Activated CD4-positive, alpha-beta T cell treated with anti-CD3 and anti-CD28 coated beads for 36 hours (primary cell): ENCODE measurements at places on chromosomes 3 and 15. TPM values are rescaled to one million over a fixed set of nuclear protein-coding genes. Genes with fewer than 3 reads are reported as not detected.

GRCh38 chr3:385151-385550, 188.6 kb downstream of the CHL1 start:
- DNase-seq: no peak

DNA sequence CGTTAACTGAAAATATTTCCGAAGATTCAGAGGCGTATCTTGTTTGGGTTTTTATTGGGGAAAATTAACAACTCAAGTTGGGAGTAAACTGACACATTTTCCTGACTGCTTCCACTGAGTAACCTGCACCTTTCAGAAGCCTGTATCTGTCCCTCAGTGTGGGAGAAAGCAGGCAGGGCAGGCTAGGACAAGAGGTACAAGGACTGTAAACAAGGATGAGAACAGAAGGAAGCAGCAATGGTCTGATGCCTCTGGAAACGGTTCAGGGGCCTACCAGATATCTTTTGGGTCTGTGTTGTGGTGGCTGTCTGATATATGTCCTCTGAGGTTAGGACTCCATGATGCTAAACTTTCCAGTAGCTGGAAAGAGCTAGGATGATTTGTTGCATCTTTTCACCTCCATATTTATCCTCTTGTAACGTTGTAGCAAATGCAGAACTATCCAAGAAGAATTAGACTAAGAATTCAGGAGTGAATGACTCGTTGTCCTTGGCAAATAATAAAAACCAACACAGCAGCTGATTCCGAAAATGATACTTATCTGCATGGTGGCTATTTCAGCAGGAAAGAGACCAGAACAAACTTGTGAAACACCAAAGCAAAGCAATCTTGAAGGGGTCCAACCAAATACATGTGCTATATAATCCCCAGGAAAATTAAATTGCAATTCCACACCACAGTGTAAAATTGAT, 195.9 kb upstream of the ICE2 start:
- DNase-seq: no peak

Gene ACAD9
- total RNA-seq: 70.7 TPM

DNA sequence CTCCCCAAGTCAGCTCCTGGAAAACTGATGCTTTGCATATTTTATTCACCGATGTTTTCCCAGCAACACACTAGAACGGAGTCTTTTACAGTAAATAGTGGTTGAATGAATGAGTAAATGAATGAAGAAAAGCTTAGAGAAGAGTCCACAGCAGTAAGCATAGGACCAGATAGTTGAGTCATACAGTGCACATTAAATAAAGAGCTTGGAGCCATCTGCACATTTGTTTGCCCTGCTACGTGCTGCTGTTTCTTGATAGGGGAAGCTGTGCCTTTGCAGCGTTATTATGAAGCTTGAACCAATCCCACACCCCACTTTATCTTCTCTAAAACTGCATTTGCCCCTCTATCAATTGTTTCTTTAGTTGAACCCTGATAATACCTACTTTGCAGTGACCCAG, 1.2 kb downstream of the FAM98B start:
- DNase-seq: no peak

Gene PCOLCE2
- total RNA-seq: 0.55 TPM

GRCh38 chr3:157261000-157261399, 101.1 kb upstream of the CCNL1 start:
- no peak for DNase-seq

- no peak for DNase-seq
Measured at GRCh38 chr3:182787302-182788036, 5.8 kb upstream of the ATP11B start.

DNA sequence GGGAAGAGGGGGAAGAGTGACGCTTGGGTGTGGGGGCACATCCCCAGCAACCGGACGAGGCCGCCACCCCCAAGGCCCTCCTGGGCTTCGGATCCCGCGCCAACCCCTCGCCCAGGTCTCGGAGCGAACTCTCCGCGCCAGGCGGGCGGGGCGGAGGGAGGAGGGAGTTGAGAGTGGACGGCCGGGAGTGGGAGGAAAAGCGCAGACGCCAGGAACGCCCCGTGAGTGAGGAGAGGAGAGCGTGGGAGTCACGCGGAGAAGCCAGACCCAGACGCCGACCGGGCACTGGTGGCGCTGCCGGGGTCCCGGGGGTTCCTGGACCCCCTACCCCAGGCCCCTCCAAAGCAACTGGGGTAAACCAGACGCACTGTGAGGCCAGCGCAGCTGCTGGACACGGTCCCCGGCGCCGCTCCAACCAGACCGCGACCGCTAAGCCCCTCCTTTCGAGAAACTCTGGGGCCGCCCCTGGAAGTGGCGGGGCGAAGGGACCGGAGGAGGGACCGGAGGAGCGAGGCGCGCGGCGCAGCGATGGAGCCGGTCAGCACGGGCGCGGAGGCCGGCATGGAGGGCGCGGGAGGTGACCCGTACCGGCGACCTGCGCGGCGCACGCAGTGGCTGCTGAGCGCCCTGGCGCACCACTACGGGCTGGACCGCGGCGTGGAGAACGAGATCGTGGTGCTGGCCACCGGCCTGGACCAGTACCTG, at the start of gene EFCC1:
Gene EFCC1, plus strand, starts transcription at position 204 of the 705 bp plus-strand sequence. Its CDS starts 325 bp downstream, at position 529.
- peak; percentile 52 for DNase-seq

DNA sequence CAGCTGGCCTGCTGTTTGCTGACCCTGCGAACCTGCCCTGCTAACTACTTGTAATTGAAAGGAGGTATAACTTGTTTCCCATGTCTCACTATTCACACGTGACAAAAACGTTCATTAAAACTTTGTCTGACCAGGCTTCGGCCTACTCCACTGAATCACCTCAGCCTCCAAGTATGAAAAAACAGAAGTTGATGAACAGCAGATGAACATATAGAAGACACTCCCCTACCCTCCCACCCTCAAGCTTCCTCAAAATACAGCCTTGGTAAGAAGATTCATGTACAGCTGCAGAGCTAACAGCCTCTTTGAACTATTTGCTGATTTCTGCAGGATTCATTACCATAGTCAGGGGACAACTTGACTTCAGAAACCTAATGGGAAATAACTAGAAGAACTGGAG, 10.7 kb downstream of the RBM15B start:
- no peak for DNase-seq

DNA sequence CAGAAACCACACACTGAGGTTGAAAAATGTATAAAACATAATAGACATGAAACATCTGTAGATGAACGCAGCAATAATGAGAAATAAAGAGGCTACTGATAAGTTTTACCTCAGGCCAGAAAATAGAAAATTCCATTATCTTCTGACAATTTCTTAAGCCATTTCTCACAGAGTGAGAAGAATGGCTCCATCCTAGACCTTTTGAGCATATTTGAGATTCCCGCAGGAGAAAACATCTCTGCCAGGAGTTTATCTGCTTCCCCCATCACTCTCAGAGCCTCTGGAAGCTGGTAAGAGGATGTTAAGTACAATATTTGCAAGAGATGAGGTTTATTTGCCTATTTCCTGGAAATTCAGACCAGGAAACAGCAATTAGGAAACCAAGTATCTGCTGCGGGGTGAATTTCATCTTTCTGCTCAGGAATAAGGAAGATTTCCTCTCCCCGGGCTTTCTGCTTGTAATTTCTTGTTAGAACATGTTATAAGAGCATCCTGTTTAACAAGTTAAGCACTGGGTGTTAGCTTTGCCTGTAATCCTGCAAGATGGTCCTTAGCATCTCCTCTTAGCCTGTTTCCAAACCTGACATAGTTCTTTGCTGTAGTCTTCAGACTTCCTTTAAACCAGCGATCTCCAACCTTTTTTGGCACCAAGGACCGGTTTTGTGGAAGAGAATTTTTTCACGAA, 54.8 kb downstream of the ATP13A4 start:
- DNase-seq: no peak

Gene DZIP1L
- total RNA-seq: not detected

DNA sequence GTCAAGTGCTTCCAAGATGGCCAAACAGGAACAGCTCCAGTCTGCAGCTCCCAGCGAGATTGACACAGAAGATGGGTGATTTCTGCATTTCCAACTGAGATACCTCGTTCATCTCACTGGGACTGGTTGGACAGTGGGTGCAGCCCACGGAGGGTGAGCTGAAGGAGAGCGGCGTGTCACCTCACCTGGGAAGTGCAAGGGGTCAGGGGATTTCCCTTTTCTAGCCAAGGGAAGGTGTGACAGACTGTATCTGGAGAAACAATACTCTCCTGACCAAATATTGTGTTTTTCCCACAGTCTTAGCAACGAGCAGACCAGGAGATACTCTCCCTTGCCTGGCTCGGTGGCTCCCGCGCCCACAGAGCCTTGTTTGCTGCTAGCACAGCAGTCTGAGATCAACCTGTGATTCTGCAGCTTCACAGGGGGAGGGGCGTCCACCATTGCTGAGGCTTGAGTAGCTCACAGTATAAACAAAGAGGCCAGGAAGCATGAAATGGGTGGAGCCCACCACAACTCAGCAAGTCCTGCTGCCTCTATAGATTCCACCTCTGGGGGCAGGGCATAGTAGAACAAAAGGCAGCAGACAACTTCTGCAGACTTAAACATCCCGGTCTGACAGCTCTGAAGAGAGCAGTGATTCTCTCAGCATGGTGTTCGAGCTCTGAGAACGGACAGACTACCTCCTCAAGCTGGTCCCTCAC, 293.5 kb upstream of the SUCLG2 start:
- peak; percentile 58 for DNase-seq

GRCh38 chr3:163779396-163780344, 1298.6 kb downstream of the SI start:
- DNase-seq: no peak

Gene CPN2
- not detected for total RNA-seq

Gene CHD2
- 149 TPM for total RNA-seq

GRCh38 chr15:87633525-87633924, 623.0 kb downstream of the NTRK3 start:
- no peak for DNase-seq

DNA sequence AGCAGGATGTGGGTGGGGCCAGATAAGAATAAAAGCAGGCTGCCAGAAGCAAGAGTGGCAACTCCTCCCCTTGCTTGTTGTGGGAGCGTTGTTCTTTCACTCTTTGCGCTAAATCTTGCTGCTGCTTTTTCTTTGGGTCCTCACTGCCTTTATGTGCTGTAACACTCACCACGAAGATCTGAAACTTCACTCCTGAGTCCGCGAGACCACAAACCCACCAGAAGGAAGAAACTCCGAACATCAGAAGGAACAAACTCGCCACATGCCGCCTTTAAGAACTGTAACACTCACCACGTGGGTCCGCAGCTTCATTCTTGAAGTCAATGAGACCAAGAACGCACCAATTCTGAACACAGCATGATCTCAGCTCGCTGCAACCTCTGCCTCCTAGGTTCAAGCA, 72.9 kb downstream of the IL12A start:
- peak; percentile 9 for DNase-seq

- peak; percentile 28 for DNase-seq
Measured at GRCh38 chr15:71115567-71116351, 488 bp downstream of the THSD4 start.
